Right atrium auricular region (tissue), 2 donors: ENCODE measurements at places on chromosomes 12 and 14. TPM values are rescaled to one million over a fixed set of nuclear protein-coding genes. Genes with fewer than 3 reads are reported as not detected.

Gene IRF2BPL
- 42.0 TPM for total RNA-seq

Gene SYNDIG1L
- total RNA-seq: 0.12 TPM

Gene TSPAN8
- total RNA-seq: 2.2 TPM

Gene KRT72
- not detected for total RNA-seq

GRCh38 chr12:98736352-98737321, 91.5 kb downstream of the APAF1 start:
- DNase-seq: no peak
- no peaks in the 10 kb centered on the region for H3K4me1 ChIP-seq
- H3K36me3 ChIP-seq: peaks cover 8% of the 10 kb centered on the region
- no peak overlapping the region for H3K4me3 ChIP-seq
- no peak overlapping the region for H3K27ac ChIP-seq

- H3K4me3 ChIP-seq: no peak overlapping the region
- no peak overlapping the region for H3K27ac ChIP-seq
- H3K36me3 ChIP-seq: no peaks in the 10 kb centered on the region
- no peak for DNase-seq
- peaks cover 21% of the 10 kb centered on the region for H3K4me1 ChIP-seq
These were observed 135.3 kb downstream of the AEBP2 start for GRCh38 chr12:19574601-19575000.

- no peaks in the 10 kb centered on the region for H3K4me1 ChIP-seq
- no peaks in the 10 kb centered on the region for H3K27me3 ChIP-seq
- DNase-seq: no peak
These were observed 190.2 kb upstream of the LMO3 start for GRCh38 chr12:16796168-16796567.

GRCh38 chr14:68630081-68630571, 162.7 kb downstream of the ZFP36L1 start:
- H3K36me3 ChIP-seq: no peaks in the 10 kb centered on the region
- no peak for DNase-seq
- peak overlapping the region; percentile 3 for H3K27ac ChIP-seq
- no peak overlapping the region for H3K4me3 ChIP-seq

DNA sequence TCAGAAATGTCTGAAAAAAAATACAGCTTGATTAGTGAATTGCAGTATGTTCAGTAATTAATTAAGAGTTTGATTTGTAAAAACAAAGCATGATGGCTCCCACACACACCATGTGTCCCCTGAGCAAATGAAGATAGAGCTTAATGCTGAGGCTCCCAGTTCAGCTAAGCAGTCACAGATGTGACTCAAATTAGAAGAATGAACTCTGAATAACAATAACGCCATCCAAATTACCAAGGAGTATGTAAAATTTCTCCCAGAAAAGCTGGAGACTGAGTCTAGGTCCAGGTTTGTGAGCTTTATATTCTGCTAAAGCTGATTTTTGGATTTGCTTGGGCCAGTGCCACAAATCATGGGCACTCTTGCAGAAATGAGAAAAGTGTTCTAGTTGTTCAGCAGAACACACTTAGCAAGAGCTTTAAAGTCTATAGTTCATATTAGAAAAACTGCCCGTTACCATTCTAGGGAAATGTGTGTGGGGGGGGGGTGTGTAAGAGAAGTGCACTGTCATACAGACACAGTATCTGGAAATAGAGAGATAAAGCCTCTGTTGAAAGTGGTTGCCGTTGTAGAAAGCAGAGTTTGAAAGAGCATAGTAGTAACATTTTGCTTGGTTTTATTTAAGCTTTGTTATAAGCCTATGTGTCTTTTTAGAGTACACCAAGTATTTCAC, 253.1 kb downstream of the BCAT1 start:
- H3K4me1 ChIP-seq: no peaks in the 10 kb centered on the region
- H3K27ac ChIP-seq: no peak overlapping the region
- no peak for DNase-seq
- H3K4me3 ChIP-seq: no peak overlapping the region
- H3K36me3 ChIP-seq: no peaks in the 10 kb centered on the region

DNA sequence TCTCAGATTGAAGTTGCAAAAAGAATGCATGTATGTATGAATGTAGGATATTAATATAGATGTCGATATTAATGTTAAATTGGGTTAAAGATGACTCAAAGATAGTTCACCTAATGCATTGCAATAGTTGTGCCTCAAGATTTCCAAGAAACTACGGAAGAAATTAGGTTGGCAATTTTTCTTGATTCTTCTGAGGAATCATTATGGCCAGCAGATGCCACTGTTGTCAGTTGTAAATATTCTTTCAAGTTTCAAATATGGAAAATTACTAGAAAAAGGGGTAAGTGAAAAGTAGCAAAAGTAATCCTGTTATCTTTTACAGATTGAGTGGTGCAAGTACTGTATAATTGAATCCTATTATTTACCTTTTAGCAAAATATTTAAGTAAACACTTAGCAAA, 202.1 kb downstream of the ADAMTS20 start:
- no peaks in the 10 kb centered on the region for H3K4me1 ChIP-seq
- no peaks in the 10 kb centered on the region for H3K27me3 ChIP-seq
- no peak overlapping the region for H3K27ac ChIP-seq
- H3K4me3 ChIP-seq: no peak overlapping the region

- no peaks in the 10 kb centered on the region for H3K27me3 ChIP-seq
- H3K4me1 ChIP-seq: peaks cover 15% of the 10 kb centered on the region
- no peak overlapping the region for H3K27ac ChIP-seq
These were observed 84.7 kb downstream of the TTC7B start for GRCh38 chr14:90731487-90731886.

DNA sequence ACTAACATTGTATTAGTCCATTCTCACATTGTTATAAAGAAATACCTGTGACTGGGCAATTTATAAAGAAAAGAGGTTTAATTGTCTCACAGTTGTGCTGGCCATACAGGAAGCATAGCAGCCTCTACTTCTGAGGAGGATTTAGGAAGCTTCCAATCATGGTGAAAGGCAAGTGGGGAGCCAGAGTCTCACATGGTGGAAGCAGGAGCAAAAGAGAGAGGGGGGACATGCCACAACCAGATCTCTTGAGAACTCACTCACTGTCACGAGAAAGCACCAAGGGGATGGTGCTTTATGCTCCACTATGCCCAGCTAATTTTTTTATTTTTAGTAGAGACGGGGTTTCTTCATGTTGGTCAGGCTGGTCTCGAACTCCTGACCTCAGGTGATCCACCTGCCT, 13.3 kb downstream of the OS9 start:
- no peak overlapping the region for H3K4me3 ChIP-seq
- no peaks in the 10 kb centered on the region for H3K4me1 ChIP-seq
- no peak overlapping the region for H3K27ac ChIP-seq
- peaks cover 27% of the 10 kb centered on the region for H3K36me3 ChIP-seq
- H3K27me3 ChIP-seq: no peaks in the 10 kb centered on the region

- no peaks in the 10 kb centered on the region for H3K4me1 ChIP-seq
- no peaks in the 10 kb centered on the region for H3K27me3 ChIP-seq
- H3K4me3 ChIP-seq: no peak overlapping the region
These were observed 293.2 kb downstream of the TMEM132D start for GRCh38 chr12:129610601-129611120.

- no peaks in the 10 kb centered on the region for H3K27me3 ChIP-seq
- no peak for DNase-seq
- peaks cover 31% of the 10 kb centered on the region for H3K36me3 ChIP-seq
- H3K27ac ChIP-seq: no peak overlapping the region
- no peak overlapping the region for H3K4me3 ChIP-seq
These were observed 9.1 kb downstream of the SNX6 start for GRCh38 chr14:34620839-34621238.

DNA sequence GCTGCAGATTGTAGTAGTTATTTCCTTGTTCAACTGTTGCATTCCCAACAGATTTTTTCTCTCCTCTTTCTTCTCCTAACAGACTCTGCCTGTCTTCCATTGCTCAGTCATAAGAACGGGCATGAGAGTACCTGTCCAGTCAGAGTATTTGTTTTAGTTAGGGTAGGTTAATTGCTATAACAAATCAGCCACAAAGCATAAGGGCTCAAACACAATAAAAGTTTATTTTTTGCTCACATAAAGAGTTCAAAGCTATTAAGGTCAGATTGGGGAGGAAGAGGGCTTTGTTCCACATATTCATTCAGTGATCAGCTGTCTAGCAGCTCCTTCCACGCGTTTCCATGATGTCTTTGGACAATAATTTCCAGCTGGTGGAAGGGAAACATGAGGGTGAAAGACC, 92.8 kb upstream of the PLXNC1 start:
- no peaks in the 10 kb centered on the region for H3K36me3 ChIP-seq
- H3K27me3 ChIP-seq: no peaks in the 10 kb centered on the region
- no peak overlapping the region for H3K27ac ChIP-seq
- H3K4me3 ChIP-seq: no peak overlapping the region
- H3K4me1 ChIP-seq: no peaks in the 10 kb centered on the region
- DNase-seq: no peak
